ENCODE measurements at places on chromosomes 16 and 17. TPM values are rescaled to one million over a fixed set of nuclear protein-coding genes. Genes with fewer than 3 reads are reported as not detected.

NUBP1 gene
- 18.1 TPM for total RNA-seq

RNF222 gene
- total RNA-seq: 0.60 TPM

DNA sequence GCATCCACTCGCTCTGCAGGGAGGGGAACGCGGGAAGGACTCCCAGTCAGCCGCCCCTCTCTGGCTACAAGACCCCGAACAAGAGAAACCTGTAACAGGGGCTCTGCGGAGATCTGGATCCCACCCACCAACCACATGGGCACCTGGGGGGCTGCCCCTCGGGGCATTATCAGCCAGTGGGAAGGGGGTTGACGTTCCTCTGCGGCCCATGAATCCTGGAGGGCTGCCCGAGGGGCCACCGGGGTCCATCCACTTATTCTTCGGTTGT lies 1.8 kb upstream of the PCGF2 start:
- ATAC-seq: no peak

DNA sequence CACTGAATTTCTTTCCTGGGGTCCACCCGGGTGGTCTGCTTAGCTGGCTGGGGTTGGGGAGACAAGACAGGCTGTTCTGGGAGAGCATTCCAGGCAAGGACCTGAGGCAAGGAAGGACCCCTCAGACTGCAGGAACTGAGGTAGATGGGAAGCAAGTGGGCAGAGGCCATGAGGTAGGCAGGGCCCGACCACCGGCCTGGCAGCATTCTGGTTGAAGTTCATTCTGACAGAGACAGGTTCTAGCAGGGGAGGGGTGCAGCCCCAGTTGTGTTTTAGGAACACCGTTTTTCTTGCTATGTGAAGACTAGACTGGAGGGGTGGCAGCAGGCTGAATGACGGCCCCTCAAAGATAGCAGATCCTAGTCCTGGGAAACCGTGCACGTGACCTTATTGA lies 17.5 kb downstream of the B9D1 start:
- ATAC-seq: no peak

- ATAC-seq: no peak
Observed at GRCh38 chr16:47413041-47413440, 47.8 kb downstream of the ITFG1 start.

GRCh38 chr16:5865236-5865635 lies 767.6 kb upstream of the EEF2KMT start:
- ATAC-seq: no peak

GRCh38 chr17:57455063-57455914 lies 199.0 kb downstream of the MSI2 start:
- ATAC-seq: no peak

GRCh38 chr17:77211681-77212080 lies 70.9 kb downstream of the SEC14L1 start:
- ATAC-seq: no peak

DNA sequence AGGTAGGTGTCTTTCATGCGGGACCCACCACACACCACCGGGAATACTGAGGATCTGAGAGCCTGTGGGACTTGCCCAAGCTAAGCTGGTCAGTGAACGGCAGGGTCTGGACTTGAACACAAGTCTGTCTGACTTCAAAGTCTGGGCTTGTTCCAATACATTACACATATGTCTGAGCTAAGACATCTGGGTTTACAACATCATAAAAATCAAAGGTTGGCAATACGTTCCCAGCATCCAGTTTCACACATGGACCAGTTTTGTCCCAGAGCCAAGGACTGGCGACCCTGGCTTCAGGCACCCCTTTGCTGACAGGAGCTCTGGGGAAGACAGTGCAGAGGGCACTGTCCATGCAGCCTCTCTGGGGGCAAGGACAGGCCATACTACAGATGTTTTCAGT lies 27.9 kb upstream of the AXIN2 start:
- ATAC-seq: no peak

CIBAR2 gene
- not detected for total RNA-seq

GRCh38 chr17:2795441-2796163 lies 636 bp upstream of the RAP1GAP2 start:
- peak; percentile 9 for ATAC-seq

DNA sequence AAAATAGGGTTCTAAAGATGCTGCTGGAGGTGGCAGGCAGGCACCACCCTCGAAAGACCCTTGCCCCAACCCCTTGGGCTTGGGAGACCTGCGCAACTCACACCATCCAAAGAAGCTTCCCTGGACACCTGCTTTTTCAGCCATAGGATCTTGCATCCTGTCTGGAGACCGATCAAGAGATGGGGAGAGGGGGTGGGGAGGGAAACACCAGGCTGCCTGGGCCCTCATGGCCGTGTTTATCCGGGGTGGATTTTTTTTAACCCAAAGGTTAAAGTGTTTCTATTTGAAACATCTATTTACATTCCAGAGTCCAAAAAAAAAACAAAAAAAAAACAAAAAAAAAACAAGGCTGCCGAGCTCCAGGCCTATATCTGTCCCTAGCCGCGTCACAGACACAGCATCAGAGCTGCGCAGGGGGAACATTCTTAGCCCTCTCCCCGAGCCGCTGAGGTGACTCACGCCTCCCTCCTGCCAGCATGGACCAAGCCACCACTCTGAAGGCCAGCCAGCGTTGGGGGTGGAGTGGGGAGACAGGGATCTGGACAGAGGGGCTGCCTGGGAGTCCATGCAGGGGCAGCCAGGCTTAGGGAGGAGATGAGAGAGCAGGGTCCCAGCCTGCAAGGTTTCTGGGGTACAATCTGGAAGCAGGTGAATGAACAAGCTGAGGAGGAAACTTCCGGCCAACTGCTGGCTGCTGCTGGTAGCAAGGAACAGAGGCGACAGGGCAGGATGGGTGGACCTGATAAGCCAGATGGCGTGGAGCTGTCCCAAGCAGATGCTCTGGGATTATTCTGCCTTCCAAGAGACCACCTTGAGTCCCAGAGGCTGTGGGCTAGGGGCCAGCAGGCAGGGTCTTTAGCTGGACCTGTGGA lies 14.8 kb downstream of the HDAC5 start:
- no peak for ATAC-seq

GRCh38 chr17:64639516-64639915 lies 22.6 kb downstream of the SMURF2 start:
- no peak for ATAC-seq

DNA sequence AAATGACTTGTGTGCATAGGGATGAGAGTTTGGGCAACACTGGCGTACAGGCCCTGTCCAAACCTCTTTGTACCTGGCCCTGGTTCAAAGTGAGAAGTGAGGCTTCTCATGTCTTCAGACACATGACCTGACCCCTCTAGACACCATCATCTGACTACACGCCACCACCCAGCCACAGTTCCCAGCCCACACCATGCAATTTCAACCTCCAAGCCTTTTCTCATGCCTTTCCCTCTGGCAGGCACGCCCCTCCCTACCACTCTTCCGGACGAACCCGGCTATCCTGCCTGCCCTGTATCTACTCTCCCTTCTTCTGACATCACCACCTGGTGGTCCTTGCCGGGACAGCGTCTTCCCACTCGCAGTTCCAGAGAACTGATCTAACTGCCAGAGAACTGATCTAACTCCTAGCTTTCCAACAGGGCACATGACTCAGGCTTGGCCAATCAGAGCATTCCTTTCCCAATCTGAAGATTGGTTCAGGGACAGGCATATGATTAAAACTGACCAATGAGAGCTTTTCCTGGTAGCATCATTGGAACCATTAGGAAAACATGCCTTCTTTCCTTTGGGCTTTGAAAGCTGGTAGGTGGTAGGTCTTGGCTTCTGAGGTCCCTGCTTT lies 27.1 kb upstream of the IL21R start:
- peak; percentile 99 for ATAC-seq

ADAD2 gene
- total RNA-seq: not detected

DNA sequence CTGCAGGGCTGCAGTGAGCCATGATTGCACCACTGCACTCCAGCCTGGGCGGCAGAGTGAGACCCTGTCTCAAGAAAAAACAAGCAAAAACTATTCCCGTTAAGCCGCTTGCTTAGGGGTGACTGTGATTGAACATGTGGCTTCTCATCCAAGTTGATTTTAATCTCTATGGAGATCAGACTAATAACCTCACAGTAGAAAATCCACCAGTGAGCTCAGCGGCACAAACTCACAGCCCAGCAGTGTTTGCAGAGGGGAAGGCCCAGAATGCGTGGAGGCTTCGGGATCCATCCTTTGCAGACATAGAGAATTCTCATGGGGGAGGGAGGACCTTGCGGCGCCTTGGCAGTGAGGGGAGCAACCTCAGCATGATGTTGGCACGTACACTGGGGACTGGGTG lies 7.4 kb downstream of the BANP start:
- no peak for ATAC-seq

DNA sequence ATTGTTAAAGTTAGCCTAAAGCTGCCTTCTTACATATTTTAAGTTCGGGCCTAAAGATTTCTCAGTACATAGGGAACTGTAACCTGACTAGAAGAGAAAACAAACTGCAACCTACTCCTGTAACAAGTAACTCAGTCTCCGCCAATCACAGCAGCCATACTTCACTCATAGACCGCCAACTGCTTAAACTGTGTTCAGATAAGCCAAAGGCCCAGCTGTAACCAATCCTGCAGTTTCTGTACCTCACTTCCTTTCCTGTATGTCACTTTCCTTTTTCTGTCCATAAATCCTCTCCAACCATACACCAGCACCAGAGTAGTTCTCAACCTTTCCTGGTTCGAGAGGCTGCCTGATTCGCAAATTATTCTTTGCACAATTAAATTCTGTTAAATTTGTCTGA lies 41.5 kb downstream of the GLG1 start:
- no peak for ATAC-seq

- ATAC-seq: peak; percentile 63
Observed at GRCh38 chr17:5785867-5786509, 201.7 kb upstream of the NLRP1 start.

SOX8 gene
- total RNA-seq: 16.3 TPM

DNA sequence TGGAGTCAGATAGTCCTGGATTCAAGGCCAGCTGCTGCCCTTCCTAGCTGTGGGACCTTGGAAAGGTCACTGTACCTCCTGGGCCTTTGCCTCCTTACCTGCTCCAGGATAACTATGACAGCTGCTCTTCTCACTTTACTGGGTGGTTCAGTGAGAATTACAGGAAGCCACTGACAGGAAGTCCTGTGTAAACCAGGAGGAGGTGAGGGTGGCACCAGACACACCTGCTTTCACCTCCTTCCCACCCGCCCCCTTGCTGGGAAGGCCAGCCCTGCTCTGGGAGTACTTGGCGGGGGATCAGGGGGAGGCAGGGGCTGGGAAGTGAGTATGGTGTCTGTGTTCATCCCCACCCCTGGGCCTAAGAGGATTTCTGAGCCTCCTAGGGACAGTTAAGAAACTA lies 42.6 kb downstream of the CPNE2 start:
- ATAC-seq: no peak

FOXN1 gene
- total RNA-seq: not detected

DNA sequence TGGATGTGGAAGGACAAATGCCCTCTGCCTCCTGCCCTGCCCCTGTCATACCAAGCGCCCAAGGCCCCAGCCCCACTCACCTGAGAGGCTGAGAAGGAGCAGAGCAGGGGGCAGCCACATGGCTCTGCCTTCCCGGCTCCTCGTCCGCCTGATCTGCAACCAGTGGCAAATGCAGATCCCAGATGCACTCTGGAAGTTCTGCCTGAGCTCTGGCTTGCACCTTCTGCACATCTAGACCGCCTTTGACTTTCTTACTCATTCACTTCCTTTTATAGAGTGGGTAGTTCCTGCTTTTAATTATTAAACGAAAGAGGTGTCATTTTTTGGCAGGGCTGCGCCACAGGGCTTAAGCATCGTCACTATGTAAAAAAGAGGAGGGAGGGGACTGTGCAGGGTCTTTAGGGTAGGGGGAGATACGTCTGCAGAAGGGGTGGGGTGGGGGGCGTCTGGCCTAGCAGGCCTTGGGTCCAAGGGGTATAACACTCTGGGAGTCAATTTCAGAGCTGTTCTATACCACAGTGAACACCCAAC lies at the start of gene CD300LB:
Gene CD300LB (minus strand): TSS at position 245 of the 531 bp plus-strand sequence. CDS start 125 bp downstream, at position 120.
- no peak for ATAC-seq

DNA sequence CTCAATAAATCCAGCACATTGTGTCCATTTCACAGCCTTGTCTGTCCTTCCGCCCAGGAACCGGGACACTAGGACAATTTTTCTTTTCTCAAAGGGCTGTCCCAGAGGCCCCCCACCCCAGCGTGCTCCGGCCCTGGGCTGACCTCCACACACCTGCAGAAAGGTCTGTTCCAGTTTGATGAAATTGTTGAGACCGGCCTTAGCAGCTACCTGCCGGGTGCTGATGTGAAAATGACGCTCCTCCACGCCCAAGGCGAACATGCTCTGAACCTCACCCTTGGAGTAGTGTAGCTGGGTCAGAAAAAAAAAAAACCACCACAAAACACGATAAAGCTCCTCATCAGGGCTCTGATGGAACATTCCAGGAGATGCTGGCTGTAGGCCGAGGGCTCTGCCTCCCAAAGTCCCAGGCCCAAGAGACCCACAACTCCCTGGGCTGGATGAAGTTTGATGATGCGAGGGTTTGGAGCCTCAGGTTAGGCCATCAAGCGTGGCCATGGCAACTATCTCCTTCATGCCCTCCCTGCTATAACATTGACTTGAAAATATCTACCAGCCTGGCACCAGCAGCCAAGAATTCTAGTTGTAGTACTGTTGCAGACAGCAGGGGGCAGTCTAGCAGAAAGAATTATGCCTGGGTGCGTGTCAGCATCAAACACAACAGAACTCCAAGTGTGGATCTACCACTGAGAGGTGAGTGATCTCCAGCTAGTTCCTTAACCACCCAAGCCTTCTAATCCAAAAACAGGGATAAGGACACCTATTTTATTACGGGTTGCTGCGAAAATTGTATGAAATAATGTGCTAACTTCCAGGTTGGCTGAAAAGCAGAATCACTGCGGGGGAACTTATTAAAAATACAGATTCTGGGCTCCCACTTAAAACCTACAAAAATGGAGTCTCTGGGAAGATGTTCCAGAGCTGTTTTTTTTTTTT lies 62.1 kb downstream of the RMI2 start:
- ATAC-seq: peak; percentile 75

DNA sequence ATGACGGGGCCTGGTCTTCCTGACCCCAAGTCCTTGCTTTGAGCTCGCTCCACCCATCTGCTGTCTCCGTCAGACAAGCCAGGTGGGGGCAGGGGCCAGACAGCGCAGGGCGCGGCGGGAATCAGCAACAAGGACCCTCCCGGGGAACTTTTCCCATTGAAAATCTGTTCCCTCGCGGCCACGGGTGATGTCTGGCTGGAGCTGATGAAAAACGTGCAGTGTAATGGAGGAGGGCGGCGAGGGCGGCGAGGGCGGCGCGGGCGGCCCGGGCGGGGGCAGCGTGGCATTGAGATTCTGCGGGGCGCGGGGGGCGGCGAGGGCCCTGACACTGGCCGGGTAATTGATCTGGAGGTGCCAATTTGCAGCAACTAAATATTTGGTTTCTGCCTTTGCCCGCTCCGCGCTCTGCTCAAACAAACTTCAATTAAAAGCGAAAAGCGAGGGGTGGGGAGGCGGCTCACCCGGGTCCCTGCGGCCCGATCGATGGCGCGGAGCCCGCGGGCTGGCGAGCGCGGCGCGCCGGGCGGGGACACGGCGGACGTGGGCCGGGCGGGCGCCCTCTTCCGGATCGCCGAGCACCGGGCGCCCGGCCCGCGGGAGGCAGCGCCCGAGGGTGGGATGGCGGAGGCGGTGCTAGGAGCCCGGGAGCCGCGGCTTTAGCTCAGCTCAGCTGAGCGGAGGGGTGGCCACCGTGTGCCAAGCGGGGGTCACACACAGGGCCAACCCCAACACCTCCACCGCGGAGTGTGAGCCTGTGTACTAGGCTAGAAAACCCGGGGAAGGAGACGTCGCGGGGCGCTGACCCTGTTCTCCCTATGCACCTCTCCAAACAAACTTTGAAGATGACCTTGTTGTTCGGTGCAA lies 32.4 kb downstream of the DCAKD start:
- peak; percentile 68 for ATAC-seq

- ATAC-seq: peak; percentile 75
Observed at GRCh38 chr17:12627177-12627629, 38.5 kb upstream of the MYOCD start.
